ENCODE measurements at places on chromosomes 6 and 20.

DNA sequence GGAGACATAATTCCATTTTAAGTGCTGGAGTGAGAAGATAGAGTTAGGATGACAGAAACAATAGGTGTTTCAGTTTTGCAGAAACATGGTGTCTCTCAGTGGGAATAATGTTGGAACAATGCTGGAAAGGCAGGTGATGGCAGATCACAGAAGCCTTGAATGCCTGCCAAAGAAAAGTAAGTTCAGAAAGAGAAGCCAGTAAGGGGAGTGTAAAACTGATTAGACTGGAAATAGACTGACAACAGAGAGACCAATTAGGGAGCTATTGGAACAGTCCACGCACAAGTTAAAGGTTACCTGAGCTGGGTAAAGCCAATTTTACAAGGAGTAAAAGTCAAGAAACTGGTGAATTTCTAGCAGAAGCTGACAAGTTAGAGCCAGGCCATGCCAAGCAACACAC is 142.9 kb downstream of the TFAP2A start:
- peaks cover 23% of the 10 kb centered on the region for H3K4me1 ChIP-seq
- no peak overlapping the region for H3K4me3 ChIP-seq
- H3K36me3 ChIP-seq: no peaks in the 10 kb centered on the region
- DNase-seq: no peak

DNA sequence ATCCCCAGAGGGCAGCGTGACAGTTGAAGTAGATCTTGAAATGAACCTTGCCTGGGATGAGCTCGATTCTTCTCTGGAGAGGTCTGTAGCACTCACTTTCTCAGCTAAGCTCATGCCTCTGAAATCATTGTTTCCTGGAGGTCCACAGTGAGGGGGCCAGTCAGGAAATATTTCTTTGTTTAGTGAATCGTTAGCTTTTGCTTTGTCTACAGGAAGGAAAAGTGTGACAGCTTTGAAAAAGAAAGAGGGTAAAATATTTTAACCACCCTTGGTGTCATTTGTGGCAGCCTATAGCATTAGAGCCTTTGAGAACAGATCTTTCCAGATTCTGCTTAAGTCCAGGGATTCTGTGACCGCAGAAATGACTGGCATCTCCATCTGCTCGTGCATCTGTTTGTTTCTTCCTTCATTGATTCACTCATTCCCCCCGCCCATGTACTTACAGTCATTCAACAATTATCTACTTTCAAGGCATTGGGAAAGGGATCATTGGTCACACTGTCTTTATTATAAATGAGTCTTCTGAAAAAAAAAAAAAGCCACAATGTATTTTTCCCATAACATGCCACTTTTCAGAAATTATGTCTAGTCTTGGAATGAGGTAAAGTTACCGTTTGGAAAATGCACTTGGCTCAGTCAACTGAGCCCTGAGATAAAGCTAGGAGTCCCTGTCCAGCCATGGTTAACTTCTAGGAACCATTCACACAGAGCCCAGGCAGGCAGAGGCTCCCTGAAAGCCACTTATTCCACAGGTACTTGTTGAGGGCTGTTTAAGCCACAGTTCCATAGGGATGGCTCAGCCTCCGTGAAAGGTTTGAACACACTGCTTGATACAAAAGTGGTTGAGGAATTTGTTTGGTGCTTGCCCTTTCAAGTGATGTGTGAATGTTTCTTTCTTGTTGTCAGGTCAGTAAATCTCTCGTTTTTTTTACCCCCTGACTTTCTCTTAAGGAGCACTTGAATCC is 86.0 kb downstream of the TIAM2 start:
- no peak overlapping the region for H3K27ac ChIP-seq
- peaks cover 42% of the 10 kb centered on the region for H3K4me1 ChIP-seq
- DNase-seq: no peak
- no peaks in the 10 kb centered on the region for H3K36me3 ChIP-seq

- DNase-seq: no peak
- peaks cover 49% of the 10 kb centered on the region for H3K4me1 ChIP-seq
- peak overlapping the region; percentile 89 for H3K27ac ChIP-seq
Observed at GRCh38 chr6:71393471-71393870, 104.9 kb downstream of the OGFRL1 start.

DNA sequence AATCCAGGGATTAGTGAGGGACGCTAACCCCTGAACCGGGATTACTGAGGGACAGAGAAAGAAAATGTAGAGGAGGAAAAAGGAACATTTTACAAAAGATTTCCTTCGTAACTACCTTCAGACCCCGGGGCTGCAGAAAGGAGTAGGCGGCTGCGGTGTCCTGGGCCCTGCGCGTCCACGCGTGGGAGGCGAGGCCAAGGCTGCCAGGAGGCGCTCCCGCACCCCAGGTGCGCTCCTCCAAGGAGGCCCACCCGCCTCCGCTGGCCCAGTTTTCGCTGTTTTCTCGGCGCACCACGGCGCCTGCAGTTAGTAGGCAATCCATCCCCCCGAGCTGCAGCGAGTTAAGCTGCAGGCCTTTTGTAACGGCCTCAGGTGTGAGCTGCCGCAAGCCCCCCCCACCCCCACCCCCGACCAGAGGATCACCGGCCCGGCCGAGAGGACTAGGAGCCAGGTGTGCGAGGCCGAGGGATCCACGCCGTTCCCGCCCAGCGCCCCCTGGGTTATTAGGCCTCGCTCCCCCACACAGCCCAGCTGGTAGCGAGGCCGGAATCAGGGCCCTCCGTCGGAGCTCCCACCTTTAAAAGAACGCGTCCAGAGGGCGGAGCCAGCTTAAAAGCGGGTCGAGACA is 380.3 kb upstream of the ARID1B start:
- no peak overlapping the region for H3K27ac ChIP-seq
- peaks cover 51% of the 10 kb centered on the region for H3K27me3 ChIP-seq
- peak overlapping the region; percentile 16 for H3K4me3 ChIP-seq
- H3K4me1 ChIP-seq: peaks cover 4% of the 10 kb centered on the region
- DNase-seq: no peak

GRCh38 chr6:88380083-88380482 is 213.9 kb upstream of the CNR1 start:
- no peak overlapping the region for H3K27ac ChIP-seq
- DNase-seq: no peak
- H3K36me3 ChIP-seq: no peaks in the 10 kb centered on the region
- peaks cover 2% of the 10 kb centered on the region for H3K27me3 ChIP-seq
- H3K4me3 ChIP-seq: no peak overlapping the region

DNA sequence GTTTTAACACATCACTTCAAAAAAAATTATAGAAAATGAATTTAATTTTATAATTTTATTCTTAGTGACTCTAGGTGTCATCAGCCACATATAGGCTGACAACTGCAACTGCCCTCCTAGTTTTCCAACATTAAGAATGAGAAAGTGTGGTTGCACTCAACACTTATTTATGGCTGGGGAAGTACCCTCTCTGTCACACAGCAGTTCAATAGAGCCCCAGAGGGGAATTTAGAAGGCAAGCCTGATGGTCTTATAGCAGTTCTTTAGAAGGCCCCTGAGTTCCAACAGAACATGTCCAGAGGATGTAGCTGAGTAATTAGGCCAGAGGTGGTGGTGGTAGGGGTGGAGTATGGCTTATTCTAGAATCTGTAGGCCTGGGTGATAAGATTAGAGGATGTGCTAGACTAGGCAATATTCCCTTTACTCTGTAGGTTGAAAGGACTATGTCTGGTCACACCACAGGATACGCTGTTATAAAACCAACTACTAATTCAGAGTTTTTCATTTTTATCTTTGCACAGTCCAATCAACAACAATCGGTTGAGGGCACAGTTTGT is 226.5 kb upstream of the CITED2 start:
- no peak for DNase-seq
- no peak overlapping the region for H3K4me3 ChIP-seq
- H3K4me1 ChIP-seq: peaks cover 37% of the 10 kb centered on the region
- H3K27ac ChIP-seq: no peak overlapping the region
- no peaks in the 10 kb centered on the region for H3K27me3 ChIP-seq
- no peaks in the 10 kb centered on the region for H3K36me3 ChIP-seq

- no peaks in the 10 kb centered on the region for H3K36me3 ChIP-seq
- peaks cover 22% of the 10 kb centered on the region for H3K4me1 ChIP-seq
- no peak overlapping the region for H3K4me3 ChIP-seq
- H3K27ac ChIP-seq: no peak overlapping the region
- no peaks in the 10 kb centered on the region for H3K27me3 ChIP-seq
Observed at GRCh38 chr20:33693289-33693688, 7.1 kb upstream of the E2F1 start.

- H3K36me3 ChIP-seq: peaks cover 79% of the 10 kb centered on the region
- peaks cover 2% of the 10 kb centered on the region for H3K4me1 ChIP-seq
- H3K27me3 ChIP-seq: no peaks in the 10 kb centered on the region
- no peak overlapping the region for H3K27ac ChIP-seq
- no peak overlapping the region for H3K4me3 ChIP-seq
- no peak for DNase-seq
Observed at GRCh38 chr6:26468829-26469228, 11.1 kb downstream of the BTN2A1 start.

GRCh38 chr6:12592634-12593033 is 123.9 kb upstream of the PHACTR1 start:
- no peaks in the 10 kb centered on the region for H3K27me3 ChIP-seq
- H3K27ac ChIP-seq: no peak overlapping the region
- H3K36me3 ChIP-seq: no peaks in the 10 kb centered on the region
- H3K4me1 ChIP-seq: peaks cover 21% of the 10 kb centered on the region

- DNase-seq: no peak
- no peak overlapping the region for H3K27ac ChIP-seq
- H3K27me3 ChIP-seq: peaks cover 4% of the 10 kb centered on the region
- no peak overlapping the region for H3K4me3 ChIP-seq
- no peaks in the 10 kb centered on the region for H3K4me1 ChIP-seq
- no peaks in the 10 kb centered on the region for H3K36me3 ChIP-seq
Observed at GRCh38 chr20:24953209-24953575, 4.1 kb downstream of the CST7 start.

DNA sequence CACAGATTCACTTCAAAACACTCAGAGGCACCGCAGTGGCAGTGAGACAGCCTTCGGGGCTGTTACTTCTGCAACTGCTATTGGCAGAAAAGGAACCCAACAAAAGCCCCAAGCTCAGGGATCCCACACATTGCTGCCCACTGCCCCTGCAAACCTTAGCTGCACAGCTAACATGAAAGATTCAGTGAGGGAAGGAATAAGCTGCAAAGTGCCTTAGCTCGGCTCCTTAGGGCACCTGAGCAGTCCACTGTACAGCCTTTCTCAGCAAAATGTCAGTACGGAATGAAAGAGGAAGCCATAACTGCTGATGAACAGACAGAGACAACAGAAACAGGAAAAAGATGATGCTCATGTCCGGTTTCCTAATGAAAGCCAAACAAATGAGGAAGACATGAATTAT is 179.7 kb upstream of the SHLD1 start:
- no peak overlapping the region for H3K4me3 ChIP-seq
- DNase-seq: no peak
- H3K36me3 ChIP-seq: peaks cover 24% of the 10 kb centered on the region
- peak overlapping the region; percentile 6 for H3K27ac ChIP-seq

GRCh38 chr6:138818496-138819194 is 22.8 kb downstream of the ECT2L start:
- no peaks in the 10 kb centered on the region for H3K36me3 ChIP-seq
- H3K27ac ChIP-seq: peak overlapping the region; percentile 94
- peaks cover 59% of the 10 kb centered on the region for H3K4me1 ChIP-seq
- no peak overlapping the region for H3K4me3 ChIP-seq

All from mesothelial cell of epicardium (in vitro differentiated cells).